ENCODE measurements at places on chromosomes 11 and 22.

- no peak for DNase-seq
Observed at GRCh38 chr11:26820739-26821138, 98.9 kb upstream of the SLC5A12 start.

DNA sequence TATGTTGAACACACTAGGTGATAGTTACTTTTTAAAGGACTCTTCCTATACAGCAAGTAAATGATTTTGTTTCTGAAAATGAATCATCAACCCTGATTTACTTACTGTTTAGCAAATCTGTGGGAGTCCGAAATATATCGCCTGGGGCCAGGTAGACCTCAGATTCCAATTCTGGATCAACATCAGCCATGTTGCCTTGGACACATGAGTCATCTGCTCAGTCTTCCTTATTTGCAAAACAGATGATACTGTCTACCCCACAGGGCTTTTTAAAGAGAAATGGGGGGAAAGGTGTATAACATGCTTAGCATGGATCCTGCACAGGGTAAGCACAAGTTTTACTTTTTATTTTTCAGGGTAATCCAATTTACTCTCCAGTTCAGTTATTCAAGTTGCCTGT is 324.2 kb downstream of the TENM4 start:
- DNase-seq = no peak

DNA sequence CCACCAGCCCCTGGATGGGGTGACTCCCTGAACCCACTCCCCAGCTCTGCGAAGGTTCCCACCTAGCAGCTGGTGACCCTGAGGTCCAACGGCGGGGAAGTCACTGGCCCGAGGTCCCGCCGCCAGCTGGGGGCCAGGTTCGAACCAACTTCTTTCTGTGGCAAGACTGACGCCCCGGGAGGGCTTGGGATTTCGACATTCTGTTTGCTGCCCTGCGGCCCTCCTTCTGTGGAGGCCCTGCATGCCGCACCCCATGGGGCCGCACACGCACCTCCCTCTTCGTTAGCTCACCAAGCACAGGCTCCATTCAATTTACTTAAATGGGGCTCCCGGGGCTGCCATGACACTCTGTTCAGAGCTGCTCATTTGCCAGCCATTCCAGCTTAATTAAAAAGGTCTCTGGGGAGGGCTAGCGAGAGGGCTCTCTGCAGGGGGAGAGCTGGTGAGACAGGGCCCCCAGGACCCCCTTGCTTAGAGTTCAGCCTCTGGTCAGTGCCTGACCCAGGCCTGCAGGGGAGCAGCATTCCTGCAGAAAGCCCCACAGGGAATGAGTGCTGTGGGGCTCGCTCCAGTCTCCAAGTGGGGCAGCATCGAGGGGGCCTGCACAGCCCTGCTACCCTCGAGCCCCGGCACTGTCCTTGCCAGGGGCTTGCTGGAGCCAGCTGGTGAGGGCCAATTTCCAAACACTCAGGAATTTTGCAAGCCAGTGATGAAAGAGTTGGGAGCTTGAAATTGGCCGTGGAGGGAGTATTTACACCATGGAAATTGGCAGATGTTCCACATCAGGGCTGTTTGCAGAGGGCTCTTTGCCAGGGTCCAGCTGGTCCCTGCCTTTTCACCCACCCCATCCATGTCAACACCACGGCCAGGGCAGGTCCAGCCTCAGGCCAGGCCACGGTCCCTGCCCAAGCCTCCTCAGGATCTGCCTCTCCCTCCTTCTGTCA is 80.8 kb downstream of the CACNA1I start:
- no peak for DNase-seq

- DNase-seq = no peak
Observed at GRCh38 chr11:66958956-66959274, 732 bp upstream of the PC start.

DNA sequence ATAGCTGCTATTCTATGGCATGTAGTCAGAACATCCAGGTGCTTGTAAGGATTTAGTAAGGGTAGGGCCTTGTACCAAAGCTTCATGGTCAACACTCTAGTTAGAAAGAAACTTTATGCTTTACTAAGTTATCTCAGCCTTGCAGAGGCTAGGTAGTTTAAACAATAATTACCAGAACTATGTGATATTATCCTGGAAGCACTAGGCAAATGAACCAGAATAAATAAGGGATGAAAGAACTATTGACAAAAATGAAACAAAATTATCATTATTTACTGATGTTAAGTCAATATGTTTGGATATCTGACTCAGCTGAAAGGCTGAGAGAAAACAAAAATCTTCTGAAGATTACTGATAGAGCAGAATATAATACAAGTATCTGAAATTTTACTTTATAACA is 1089.1 kb upstream of the RAG2 start:
- DNase-seq = no peak

DNA sequence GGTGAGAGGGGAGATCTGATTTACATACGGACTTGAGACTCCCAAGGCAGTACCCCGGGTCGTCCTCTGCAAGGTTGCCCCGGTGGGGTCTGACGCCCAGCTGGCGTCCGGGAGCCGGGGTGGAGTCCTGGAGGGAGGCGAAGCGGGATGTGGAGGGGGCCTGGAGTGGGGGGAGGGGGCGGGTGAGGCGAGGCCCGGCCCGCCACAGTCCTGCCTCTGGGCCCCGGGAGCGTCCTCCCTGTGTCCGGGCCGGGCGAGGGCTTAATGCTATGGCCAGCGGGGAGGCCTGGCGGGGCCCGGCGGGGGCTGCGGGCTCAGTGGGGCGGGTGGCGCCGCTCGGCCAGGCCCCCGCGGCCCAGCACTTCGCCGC is 2.4 kb upstream of the MYBPC3 start:
- no peak for DNase-seq

- no peak for DNase-seq
Observed at GRCh38 chr11:16603890-16604793, 134.3 kb upstream of the C11orf58 start.

GRCh38 chr11:100359281-100359680 is 327.8 kb upstream of the ARHGAP42 start:
- DNase-seq = no peak

DNA sequence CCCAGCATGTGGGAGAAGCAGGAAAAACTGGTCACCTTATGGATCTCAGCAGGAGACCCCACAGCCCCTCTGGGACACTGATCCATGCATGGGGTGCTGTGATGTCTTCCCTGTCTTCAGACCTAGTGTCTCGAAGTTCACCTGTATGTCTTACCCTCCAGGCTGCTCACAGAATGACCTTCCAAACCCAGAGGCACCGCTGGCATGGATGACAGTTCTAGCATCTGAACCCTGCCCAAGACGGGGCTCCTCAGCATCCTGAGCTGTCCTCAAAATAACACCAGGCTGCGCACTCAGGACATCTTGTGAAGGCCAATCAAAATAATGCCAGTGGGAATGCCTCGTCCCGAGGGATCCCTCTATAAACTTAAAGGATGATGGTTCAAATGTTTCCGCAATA is 824.9 kb downstream of the TBC1D22A start:
- no peak for DNase-seq

- DNase-seq = no peak
Observed at GRCh38 chr22:16955081-16955480, 52.9 kb downstream of the GAB4 start.

- DNase-seq = no peak
Observed at GRCh38 chr22:27435844-27436576, 365.5 kb downstream of the MN1 start.

DNA sequence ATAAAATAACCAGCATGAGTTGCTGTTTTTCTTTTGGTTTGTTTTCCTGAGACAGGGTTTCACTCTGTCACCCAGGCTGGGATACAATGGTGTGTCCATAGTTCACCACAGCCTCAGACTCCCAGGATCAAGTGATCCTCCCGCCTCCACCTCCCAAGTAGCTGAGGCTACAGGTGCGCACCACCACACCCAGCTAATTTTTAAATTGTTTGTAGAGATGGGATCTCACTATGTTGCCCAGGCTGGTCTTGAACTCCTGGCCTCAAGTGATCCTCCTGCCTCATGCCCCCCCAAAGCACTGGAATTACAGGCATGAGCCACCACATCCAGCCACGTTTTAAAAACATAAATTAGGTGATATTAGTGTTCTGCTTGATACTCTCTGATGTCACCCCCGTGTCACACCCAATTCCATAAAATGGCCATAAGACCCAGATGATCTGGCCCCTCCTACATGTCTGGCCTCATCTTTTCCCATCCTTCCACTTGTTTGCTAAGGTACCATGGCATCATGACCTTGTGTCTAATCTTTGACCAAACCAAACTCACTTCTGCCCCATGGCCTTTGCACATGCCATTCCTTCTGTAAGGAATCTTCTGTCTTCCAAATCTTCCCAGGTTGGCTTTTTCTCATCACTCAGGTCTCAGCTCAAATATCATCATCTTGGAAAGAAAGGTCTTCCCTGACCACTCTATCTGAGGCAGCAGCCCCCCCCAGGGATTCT is 6.3 kb downstream of the SIK3 start:
- DNase-seq = no peak

DNA sequence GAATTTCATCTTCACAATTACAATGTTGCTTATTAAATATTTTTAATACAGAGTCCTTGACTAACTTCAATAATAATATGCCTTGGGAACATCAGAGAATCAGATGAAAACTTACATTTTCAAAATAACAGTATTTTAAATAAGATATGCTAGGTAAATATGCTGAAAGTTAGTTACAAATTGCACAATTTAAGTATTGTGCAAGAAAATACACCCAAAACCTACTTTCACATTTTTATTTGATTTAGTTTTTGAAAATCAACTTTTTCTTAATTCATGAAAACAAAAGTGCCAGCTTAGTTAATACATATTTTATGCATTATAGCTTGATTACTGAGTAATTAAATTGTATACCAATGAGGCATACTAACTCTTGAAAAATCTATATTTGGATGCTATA is 76.8 kb downstream of the SOX6 start:
- DNase-seq = no peak

- no peak for DNase-seq
Observed at GRCh38 chr22:20810645-20811044, 36.7 kb downstream of the SERPIND1 start.

GRCh38 chr22:22914726-22915669 is 27.4 kb downstream of the IGLL5 start:
- no peak for DNase-seq

DNA sequence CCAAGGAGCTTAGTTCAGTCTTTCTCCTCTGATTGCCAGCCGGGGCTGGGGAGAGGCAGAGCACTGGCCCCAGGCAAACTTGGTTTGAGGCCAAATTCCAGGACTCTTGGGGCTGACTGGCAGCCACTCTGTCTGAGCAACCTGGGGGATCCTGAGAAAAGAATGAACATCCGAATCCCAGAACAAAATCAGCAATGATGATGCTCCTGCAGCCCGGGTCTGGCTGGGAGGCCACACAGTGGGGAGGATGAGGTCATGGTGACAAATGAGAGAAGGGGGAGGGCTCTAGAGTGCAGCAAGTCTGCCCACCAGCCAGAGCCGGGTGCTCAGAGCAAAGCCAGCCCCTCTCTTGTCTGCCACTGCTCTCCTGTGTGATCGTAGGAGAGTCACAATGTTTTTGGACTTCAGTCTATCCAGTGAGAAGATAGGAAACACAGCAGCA is 71.8 kb upstream of the PAX6 start:
- DNase-seq = no peak

GRCh38 chr11:103170865-103171264 is 61.6 kb downstream of the DYNC2H1 start:
- DNase-seq = no peak

- no peak for DNase-seq
Observed at GRCh38 chr22:50145721-50146438, 24.7 kb upstream of the PANX2 start.

GRCh38 chr11:78223320-78223954 is 34.7 kb downstream of the USP35 start:
- no peak for DNase-seq

DNA sequence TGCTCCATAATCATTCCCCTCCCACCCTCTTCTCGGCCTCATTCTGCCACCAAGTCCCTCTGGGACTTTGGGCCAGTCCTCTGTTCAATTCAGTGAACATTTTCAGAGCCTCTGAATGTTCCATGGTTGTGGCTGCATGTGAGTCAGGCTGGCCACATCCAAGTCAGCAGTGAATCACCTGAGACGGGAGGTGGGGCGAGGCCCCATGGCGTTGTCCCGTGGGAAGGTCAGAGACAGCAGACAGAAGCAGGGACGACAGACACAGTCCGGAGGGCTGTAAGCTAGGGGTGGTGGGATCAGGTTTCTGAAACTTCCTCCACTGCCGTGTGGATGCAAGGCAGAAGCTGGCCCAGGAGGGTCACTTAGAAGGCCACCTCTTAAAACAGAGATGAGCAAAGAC is 324.8 kb downstream of the MN1 start:
- DNase-seq = no peak

DNA sequence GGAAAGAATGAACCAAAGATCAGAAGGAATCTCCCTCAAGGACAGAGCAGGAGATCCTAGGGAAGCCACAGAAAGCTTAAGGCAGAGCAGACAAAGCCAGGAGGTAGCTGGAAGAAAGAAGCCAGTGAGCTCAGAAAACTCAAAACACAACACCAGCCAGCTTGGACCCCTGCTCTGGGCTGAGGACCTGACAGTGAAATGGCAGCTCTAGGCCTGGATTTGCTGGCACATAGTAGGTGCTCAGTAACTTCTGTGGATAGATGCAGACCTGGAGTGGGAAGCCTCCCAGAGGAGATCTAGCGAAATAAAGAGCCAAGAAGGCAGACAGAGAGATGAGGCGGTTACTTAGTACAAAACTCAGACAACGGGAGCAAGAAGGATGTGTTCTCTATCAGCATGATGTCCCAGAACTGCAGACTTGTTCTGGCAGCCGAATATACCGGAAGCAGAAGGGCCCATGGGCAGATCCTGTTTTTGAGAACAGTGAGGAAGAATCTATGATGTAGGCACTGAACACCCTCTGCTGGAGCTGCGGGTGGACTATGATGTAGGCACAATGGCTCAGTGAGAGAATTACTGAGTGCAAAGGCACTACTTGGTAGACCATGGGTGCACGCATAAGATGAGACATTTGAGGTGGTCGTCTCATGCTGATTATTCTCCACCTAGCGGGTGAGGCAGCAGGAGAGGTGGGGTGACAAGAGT is 4.8 kb downstream of the ROBO4 start:
- peak; percentile 62 for DNase-seq

- DNase-seq = peak; percentile 43
Observed at GRCh38 chr11:20488352-20488751, 100.8 kb downstream of the PRMT3 start.

DNA sequence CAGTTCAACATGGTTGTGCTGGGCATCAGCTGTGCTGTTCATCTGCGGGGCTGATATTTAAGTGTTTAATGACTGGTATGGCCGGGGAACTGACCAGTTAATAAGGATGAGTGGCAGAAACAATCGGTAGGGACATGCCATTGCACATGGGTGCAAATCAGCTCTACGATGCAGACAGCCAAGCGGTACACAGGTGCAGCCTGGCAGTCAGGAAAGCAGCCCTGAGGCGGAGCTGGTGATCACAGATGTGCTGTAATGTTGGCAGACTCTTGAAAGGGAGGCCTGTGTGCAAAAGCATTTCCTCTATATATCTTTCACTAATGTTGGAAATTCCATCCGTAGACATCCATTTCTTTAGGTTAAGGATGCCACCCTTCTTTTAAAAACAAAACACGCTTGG is 1.1 kb downstream of the MMP20 start:
- DNase-seq = no peak

GRCh38 chr11:11454671-11455223 is 101.7 kb upstream of the CSNK2A3 start:
- DNase-seq = no peak

GRCh38 chr22:36875741-36876140 is 14.9 kb downstream of the NCF4 start:
- no peak for DNase-seq
